ENCODE measurements at places on chromosomes 3 and 15.

- no peak for DNase-seq
These were observed 88.6 kb downstream of the LPP start for GRCh38 chr3:188242436-188243123.

DNA sequence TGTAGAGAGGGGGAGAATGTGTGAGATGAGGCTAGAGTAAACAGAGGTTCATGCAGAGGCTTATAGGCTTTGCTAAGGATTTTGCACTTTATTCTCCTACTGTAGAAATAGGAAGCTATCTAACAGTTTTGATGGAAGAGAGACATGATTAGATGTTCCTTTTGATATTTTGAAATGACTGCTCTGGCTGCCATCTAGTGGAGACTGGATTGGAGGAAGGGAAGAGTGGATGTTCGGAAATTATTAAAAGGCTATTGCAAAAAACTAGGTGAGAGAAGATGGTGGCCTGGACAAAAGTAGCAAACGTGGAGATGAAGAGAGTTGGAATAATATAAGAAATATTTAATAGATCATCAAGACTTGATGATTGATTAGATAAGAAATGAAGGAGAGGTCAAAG is 42.2 kb downstream of the SYN2 start:
- no peak for DNase-seq

GRCh38 chr3:113634782-113635474 is 61.5 kb downstream of the USF3 start:
- DNase-seq, result no peak

GRCh38 chr3:124263168-124263567 is 271.2 kb upstream of the ROPN1 start:
- DNase-seq, result no peak

DNA sequence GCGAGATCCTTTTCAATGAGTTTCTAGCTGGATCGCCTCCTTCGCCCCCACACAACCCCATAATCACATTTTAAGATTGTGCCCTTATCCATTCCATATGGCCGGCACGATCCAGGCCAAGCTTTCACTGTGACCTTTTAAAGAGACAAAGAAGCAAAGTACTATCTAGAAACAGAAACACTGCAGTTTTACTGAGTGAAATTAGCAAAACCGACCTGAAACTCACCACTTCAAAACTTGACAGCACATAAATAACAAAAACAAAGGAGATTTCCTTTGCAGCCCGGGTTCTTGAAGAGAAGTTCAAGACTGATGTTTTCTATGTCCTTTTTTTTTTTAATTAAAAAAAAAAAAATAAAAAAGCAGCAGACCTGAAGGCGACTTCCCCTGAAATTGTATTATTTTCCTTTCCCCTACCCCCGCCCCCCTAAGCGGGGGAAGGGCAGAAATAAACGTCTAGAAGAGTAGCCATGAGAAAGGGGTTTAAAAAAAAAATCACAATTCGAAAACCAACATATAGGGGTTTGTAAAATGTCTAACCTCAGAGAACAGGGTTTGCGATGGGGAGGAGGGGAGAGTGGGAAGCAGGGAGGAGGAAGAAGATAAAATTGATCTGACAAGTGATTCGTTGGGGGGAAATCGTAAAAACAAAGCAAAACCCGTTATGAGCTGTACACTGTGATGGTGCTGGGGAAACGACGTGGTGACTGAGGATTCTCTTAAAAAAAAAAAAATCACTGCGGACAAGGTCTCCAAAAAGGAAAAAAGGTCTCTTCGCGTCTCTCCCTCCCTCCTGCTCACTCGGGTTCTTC is 1.5 kb downstream of the SATB1 start:
- no peak for DNase-seq

DNA sequence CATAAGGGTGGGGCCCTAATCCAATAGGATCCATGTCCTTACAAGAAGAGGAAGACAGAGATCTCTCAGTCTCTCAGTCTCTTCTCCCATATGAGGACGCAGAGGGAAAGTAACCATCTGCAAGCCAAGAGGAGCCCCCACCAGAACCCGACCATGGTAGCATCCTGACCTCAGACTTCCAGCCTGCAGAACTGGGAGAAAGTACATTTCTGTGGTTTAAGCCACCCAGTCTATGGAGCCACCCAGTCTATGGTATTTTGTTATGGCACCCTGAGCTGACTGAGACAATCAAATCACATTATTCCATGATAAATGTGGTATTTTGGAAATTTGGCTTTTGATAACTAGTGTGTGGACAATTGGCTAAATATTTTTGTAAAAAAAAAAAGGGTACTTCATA is 101.5 kb upstream of the TMC3 start:
- no peak for DNase-seq

DNA sequence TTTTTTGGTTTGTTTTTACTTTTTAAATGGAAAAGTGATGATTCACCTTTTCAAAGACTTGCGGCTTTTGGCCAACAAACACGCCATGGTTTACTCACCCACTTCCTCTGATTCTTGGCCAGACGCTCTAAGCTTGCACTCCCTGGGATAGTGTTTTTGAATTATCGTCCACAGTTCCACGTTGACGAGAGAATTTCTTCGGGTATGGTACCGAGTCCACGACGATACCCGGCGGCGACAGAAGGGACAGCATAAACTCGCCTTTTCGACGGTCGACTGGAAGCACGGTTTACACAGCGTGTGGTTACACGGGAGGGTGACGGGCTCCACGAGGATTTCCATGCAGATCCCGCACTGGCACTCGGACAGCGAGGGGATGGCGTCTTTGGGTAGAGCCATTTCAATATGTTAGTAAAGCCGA is 783 bp downstream of the RNF168 start:
- DNase-seq, result no peak

- no peak for DNase-seq
These were observed 334.0 kb upstream of the MCTP2 start for GRCh38 chr15:93897377-93897776.

- DNase-seq, result no peak
These were observed 12.0 kb downstream of the EFCAB12 start for GRCh38 chr3:129416415-129416814.

- DNase-seq, result no peak
These were observed 28.3 kb downstream of the RETNLB start for GRCh38 chr3:108728934-108729333.

DNA sequence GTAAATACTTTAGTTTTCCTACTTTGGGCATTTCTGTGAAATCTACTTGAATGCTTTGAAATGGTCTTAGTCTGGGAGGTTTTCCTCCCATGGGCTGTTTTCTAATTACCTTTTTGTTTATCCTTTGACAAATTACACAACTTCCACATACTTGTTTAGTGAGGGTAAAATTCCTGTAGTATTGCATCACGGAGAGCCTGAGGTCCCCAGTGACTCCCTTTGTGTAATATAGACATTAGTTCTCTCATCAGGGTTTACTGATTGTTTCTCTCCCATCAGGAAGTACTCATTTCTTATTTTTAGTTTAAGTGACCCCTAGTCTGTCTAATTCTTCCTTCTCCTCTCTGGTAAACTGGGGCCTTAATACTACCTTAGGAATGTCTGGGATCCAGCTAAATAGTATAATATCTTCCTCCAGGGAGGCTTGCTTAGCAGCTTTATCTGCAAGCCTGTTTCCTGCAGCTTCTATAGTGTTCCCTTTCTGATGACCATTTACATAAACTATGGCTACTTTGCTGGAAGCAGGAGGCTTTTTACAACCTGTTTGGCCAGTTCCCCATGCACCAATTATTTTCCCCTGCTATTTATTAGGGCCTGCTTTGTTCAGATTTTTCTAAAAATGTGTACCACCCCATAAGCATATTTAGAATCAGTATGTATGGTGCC is 87.2 kb upstream of the XCR1 start:
- DNase-seq, result no peak

DNA sequence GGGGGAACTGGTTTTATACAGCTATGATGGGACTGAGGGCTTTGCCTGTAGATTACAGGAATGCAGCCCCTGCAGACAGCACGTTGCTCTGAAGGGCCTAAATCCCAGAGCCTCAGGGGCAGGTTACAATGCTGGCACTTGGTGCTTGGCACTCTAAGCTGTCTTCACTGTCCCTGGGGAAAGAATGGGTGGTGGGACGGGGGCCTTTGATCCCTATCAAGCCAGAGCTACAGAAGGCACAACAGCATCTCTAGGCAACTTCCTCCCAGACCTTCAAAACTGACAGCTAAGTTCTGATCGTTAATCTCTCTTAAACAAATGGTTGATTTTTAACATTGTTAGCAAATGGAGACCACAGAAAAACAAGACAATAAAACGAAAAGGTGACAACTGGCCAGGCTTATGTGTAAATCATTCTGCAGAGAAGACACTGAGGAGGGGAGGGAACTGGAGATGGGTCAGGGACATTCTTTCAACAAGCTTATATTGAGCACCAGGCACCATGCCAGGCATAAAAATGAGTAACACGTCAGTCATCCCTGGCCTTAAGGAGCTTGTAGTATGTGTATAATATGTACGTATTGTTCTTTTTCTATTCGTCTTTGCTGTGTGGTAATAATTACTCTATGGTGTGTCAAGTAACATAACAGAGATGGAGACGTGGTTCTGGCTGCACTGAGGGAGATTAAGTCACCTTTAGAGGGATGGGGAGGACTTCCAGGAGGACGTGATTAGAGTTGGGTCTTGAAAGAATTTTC is 49.1 kb downstream of the CA12 start:
- peak; percentile 41 for DNase-seq

DNA sequence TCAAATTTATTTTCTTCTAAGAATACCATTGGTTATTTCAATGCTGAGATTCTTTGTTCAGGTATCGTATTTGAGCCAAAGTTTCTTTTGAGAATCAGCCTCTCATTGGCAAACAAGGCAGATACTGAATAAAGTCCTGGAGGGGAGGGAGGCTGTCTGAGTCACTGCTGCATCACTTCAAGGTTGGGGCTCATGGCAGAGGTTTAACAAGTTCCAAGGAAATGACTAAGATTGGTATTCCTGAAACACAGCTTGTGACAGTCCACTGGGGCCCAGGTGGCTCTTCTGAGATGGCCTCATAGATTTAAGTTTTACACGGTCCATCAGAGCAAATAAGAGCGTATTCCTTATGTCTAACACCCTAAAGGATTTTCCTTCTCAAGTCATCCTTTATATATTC is 213.8 kb upstream of the STAC start:
- peak; percentile 30 for DNase-seq

GRCh38 chr3:72109327-72110259 is 324.6 kb upstream of the PROK2 start:
- no peak for DNase-seq

GRCh38 chr15:40323953-40324937 is 753 bp downstream of the INAFM2 start:
- DNase-seq, result no peak

GRCh38 chr15:69999392-70000085 is 98.2 kb downstream of the TLE3 start:
- no peak for DNase-seq

DNA sequence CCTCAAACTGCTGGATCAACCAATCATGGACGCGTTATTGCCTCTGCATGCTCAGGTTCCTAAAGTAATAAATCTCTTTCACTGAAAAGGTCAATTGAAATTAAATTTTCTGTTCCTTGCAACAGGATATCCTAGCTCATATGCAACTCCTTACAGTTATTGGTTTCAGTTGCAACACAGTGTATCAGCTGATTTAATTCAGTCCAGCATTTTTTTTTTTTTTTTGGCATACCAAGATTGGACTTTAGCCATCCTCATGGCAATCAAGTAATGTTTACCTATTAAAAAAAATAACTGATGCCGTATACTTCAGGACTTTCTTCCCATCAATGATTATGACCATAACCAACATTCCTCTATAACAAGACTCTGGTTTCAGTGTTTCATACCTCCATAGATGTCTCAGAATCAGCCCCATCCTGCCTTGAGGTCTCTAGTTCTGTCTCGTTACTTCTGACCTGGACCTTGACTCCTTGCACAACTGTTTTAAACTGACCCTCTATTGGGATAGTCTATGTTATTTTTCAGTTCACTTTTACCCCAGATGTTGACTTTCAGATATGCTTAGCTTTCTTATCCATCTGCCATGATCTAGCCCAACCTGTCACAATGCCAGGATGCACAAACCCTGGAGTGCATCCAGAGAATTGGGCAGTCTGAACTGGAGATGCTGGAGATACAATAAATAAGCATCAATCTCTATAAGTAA is 265.0 kb upstream of the GADL1 start:
- no peak for DNase-seq

DNA sequence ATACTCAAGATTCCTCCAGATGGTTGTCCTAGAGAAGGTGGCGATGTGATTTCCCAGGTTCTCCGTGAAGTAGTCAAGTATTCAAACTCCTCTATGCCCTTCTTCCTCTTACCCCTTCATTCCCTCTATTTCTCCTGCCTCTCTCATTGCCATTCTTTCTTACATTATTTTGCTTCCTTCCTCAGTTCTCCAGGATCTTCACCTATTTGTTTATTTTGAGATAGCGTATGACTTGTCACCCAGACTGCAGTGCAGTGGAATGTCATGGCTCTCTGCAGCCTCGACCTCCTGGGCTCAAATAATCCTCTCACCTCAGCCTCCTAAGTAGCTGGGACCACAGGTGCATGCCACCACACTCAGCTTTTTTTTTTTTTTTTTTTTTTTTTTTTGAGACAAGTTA is 1.8 kb upstream of the ITPKA start:
- DNase-seq, result no peak

- no peak for DNase-seq
These were observed 13.3 kb upstream of the LRRK1 start for GRCh38 chr15:100905850-100906249.

All from 8988T (cell line).